ENCODE measurements at places on chromosomes 2 and 18. TPM values are rescaled to one million over a fixed set of nuclear protein-coding genes. Genes with fewer than 3 reads are reported as not detected.
A peak's percentile ranks its signal among the peaks of the same experiment; 100 is the strongest.

DNA sequence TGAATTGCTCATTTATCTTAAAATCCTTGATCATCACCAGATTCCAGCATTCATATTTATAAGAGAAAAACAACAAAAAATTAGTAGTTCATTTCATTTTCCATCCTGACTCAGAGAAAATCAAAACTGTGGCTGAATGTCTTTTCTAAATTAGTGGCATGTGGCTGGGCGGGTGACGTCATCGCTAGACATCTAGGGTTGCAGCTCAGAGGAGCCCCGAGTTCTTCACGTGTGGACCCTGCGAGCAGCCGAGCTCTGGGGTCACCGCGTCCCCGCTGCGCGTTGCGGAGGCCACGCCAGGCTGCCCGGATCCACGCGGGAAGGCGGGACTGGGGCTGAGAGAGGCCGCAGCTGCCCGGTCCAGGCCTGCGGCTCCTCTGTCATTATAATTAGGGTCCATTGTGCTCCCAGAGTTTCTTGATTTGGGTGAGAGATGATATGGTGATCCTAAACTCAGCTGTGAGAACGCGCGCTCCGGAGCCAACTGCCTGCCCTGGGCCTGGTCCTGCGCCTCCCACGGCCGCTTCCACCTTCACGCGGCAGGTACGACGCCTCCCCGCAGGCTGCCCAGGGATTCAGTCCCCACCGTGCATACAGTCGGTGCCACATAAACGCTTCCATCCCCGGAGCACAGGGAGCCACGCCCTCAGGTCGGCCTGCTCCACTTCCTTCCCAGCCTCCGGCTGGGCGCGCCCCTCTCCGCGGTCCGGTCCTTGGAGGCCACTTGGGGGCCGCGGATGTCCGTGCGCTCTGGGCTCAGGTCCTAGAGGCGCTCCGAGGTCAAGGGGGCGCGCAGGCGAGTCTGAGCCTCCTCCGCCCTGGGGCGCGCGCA lies 56.5 kb downstream of the TMEM18 start:
- no peak for ATAC-seq

- ATAC-seq = no peak
Measured at GRCh38 chr18:66972681-66973080, 368.8 kb upstream of the CDH19 start.

DNA sequence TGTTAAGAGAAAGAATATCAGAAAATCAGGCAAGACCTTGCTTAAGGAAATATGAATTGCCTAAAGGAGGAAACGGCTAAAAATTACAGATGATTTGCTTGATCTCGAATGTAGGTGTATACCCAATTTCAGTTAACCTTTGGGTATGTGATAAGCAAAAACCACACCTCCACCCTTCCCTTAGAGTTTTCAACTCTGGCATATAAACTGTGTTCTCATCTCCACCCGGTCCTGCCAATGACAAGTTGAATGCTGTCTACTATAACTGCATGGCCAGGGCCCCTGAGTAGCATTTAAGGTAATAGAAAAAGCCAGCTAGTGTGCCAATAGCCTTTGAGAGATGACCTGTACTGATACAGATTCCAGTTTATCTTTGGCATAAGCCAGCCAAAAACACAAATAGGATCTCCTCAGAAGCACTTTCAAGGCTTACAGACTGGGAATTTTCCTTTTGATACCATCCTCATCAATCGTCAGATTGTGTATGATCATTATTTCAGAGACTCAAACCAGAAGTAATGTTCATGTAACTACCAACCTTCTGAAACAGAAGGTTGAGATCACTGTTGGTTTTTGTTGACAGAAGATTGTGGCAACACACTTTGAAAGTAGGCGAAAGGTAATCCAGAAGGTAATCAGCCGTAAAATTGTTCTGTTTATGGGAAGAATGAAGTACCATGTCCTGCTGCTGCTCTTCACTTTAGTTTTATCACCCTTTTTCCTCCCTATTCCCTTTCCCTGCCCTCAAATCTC lies 163.1 kb downstream of the GFPT1 start:
- no peak for ATAC-seq

GRCh38 chr2:59034837-59035236 lies 793.7 kb upstream of the FANCL start:
- no peak for ATAC-seq

DNA sequence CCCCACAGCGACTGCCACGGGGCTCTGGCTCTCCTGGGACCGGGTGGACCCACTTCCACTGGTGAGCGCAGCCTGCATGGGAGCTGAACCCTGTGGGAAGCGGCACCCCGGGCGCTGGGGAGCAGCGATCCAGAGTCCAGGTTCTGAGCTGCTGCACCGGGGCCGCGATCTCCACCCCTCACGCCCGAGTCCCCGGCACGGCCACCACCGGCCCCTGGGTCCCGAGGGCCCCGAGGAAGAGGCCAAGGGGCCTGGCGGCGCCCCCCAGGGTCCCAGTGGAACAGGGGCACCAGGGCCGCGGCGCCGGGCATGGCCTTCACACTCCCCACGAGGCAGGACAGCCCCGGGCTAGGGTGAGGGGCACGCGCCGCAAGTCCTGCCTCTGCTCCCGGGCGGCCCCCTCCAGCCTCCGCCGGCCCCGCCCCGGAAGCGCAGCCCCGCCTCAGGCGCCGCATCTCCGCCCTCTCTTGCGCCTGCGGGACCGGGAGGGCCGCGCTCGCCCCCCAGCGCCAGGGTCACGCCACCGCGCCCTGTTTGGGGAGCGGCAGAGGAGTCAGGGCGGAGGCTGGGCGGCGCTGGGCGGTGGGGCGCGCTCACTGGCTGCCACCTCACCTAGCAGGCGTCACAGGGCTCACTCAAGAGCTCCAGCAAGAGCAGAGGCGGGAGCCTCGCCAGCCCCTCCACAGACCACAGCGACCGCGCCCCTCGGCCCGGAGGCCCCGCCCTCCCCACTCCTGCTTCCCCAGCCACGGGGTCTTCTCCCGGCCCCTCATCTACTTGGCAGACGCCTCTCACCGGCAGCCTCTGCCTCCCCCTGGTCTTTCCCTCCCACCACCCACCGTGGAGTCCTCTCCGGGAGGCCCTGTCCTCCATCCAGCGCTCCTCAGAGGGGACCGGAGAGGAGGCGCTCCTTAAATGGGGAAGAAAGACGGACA lies 26.8 kb downstream of the THAP4 start:
- ATAC-seq = peak; percentile 95

- no peak for ATAC-seq
Measured at GRCh38 chr2:110997331-110998045, 123.2 kb upstream of the BCL2L11 start.

DNA sequence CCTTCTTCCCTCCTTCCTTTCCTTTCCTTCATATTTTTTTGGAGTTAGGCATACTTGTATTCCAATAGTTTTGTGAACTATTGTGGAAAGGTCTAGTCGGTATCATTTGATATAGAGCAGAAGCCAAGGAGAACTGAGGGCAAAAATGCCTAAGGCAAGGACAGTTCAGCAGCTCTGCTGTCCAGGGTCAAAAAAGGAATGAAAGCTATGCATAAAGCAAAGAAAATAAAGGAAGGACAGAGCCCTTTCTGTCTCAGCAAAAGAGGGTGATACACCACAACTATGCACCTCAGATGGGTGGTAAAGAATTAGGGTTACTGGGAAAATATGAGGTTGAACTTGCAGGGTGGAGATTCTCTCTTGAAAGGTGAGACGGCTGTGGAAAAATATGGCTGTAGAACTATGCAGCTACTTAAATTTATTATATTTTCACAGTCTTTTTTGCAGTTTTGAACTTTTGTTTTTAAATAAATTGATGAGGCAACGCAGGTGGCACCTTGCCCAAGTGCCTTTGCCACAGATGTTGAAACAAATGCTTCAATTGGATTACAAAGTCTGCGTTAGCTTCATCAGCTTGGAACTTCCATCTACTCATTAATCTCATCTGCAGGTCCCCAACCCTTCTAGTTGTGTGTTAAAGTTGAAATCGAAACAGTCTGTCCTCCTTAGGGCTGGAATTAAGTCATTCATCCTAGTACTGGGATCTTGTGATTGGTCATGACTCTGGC lies 20.8 kb downstream of the LHCGR start:
- ATAC-seq = no peak

NLRC4 gene
- total RNA-seq = 0.96 TPM

Data from gastroesophageal sphincter (tissue), 4 donors.